ENCODE measurements at places on chromosomes 5 and 9. TPM values are rescaled to one million over a fixed set of nuclear protein-coding genes. Genes with fewer than 3 reads are reported as not detected.

ACOT12 gene
- not detected for total RNA-seq

DNA sequence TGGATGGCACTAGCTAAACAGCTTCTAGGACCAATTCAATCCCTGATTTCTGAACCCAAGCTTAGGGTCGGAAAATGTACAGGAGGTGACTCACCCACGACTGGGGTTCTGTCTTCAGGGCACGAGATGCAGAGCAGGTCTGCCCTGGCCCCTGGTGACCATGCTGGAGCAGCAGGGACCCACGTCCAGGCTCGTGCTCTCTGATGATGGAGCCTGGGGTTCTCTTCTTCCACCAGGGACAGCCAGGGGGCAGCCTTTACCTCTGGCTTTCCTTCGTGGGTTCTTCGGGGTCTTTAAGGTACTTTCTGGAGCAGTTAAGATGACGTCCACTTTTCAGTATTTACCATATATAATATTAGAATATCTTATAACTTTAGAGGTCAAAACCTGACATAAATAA lies 2.1 kb downstream of the CFAP77 start:
- DNase-seq, result no peak

DNA sequence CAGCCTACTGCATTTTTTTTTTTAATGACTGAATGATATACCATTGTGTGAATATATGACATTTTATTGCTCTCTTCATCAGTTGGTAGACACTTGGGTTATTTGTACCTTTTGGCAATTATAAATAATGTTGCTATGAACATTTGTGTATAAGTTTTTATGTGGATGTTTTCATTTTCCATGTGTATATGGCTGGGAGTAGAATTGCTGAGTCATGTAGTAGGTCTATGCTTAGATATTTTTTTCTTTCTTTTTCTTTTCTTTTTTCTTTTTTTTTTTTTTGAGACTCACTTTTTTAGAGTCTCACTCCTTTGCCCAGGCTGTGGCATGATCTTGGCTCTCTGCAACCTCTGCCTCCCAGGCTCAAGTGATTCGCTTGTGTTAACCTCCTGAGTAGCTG lies 32.9 kb upstream of the FAM120AOS start:
- no peak for DNase-seq

GRCh38 chr5:149795360-149795759 lies 65.2 kb downstream of the PPARGC1B start:
- no peak for DNase-seq

DNA sequence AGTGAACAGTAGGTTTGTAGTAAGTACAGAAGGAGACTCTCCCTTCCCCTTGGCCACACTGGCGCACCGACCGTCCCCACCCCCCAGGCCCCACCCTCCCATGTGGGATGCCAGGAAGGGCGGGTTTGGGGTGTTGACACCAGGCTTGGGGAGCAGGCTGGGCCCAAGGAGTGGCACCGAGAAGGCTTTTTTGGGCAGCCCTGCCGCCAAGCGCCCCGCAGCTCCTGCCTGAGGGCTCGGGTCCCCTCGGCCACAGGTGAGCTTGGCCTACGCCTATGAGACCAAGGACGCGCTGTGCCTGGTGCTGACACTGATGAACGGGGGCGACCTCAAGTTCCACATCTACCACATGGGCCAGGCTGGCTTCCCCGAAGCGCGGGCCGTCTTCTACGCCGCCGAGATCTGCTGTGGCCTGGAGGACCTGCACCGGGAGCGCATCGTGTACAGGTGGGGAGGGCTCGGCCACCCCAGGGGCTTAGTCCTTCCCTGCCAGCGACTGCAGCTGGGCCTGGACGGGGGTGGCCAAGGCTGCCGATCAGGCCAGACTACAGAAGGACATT lies 7.3 kb downstream of the GRK6 start:
- DNase-seq, result no peak

DNA sequence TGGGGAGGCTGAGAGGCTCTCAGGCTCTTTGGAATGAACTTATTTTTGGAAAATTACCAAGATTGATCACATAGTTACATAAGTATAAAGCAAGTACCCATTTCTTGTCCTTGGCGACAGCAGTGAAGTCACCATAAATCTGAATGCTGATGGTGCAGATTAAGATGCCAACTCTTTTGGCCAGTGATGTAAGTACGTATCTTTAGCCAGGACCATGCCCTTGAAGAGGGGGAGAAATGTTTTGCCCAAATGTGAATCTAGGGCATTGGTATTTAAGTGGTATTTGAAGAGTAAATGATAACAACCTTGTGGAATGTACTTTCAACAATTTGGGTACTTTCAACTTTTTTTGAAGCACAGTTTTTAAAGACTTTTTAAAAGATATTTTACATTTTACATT lies 68.2 kb upstream of the RAD23B start:
- DNase-seq, result no peak

Data from sigmoid colon (tissue), 7 donors.